ENCODE measurements at places on chromosomes 12 and 14.
A peak's percentile ranks its signal among the peaks of the same experiment; 100 is the strongest.

GRCh38 chr12:65784289-65785015 lies 39.8 kb upstream of the HMGA2 start:
- no peak for DNase-seq

- peak; percentile 47 for DNase-seq
Measured at GRCh38 chr14:50619569-50620141, 48.5 kb downstream of the SAV1 start.

DNA sequence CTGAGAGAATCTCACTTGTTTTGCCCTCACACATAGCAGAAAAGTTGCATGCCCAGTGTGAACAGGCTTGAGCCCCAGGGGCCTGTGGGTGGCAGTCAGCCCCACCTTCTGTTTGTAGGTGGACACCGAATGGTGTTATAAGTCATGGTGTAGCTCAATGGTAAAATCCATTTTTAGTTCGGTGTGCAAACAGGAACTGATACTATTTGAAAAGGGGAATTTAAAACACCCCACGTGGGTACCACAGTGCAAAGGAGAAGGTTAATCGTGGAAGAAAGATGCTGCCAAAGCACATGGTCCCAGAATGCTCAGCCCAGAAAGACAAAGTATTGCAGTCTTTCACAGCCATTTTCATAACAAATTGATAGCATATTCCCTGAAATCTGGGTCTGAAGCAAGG lies 71.8 kb upstream of the GZMB start:
- no peak for DNase-seq

- DNase-seq = no peak
Measured at GRCh38 chr14:91968280-91968679, 20.8 kb upstream of the FBLN5 start.

DNA sequence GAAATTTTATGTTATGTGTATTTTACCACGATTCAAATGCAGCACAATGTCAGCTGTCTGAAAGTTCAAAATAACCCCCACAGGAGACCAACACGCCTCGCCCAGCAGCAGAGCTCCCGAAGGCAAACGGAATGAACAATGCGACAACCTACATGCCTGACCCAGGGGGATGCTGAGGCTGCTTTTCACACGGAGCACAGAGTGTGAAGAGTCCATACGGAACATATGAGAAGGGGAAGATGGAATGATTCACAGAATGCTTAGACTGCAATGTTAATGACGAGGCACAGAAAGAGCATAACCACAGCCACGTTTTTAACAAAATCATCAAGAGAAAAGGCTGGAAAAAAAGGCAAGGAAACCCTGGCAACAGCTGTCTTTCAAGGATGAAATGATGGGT lies 22.6 kb downstream of the ZFYVE21 start:
- no peak for DNase-seq

DNA sequence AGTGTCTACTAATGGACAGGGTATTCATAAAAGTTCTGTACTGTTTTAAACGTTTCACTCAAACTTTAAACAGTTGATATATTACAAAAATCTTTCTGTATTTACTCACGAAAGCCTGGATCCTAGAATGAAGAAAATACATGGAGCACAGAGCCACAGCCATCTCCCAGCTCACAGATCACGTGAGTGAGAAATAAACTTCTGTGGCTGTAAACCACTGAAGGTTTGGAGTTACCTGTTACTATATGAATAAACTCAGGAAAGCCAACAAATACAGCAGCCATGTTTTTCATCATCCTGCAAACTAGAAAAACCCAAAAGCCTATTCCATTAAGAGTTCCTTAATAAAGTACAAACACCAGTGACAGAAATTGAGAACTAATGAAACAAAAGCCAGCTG lies 867 bp upstream of the TDG start:
- no peak for DNase-seq

GRCh38 chr14:80017795-80018194 lies 193.5 kb downstream of the DIO2 start:
- DNase-seq = no peak

DNA sequence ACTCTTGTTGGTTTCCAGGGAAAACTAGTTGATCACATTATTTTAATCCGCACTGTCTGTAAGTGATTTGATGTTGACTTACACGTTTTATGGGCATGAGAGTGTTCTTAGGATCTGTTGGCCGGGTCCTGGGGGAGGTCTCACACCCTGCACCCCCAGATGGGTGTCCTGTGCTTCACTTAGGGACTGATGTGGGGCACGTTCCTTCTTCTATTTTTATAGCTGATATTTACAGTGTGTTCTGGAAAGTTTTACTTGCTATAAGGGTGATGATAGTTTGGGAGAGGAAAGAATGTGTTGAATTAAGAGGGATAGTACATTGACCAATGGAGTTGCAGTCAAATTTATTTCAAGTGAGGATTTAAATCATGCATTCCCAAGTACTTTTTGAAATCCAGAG lies 96.5 kb upstream of the DYNC1H1 start:
- DNase-seq = no peak

DNA sequence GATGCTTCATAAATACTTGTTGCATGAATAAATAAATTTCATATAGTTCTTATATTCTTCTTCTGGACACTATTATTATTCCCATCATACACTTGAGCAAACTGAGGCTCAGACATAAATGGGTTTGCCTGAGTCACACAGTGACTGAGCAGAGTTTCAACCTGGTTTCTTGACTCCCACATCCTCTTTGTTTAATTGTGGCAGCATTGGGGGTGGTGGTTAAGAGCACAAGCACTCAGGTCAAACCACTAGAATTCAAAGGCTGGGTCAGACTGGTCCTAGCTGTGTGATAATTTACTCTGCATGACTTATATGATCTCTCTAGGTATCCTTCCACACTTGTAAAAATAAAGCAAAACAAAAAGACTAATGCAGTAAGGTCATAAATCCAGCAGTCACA lies 274.9 kb upstream of the SRRM4 start:
- no peak for DNase-seq

DNA sequence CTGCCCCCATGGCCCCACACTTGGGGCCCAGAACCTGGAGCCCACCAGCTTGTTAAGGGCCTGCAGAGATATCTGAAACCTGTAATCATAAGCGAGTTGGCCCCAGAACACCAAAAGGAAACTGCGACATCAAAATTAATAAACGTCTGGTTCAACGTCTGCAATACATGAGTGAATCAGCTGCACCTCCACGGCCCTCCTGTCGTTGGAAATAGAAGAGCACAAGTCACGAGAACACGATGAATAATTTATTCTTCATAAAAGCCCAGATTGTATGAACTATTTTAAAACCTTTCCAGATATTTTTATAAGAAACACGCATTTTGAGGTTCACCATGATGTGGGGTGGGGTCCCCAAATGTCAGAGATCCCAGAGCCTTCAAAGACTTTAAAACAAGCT lies 9.7 kb upstream of the CMKLR1 start:
- DNase-seq = no peak

DNA sequence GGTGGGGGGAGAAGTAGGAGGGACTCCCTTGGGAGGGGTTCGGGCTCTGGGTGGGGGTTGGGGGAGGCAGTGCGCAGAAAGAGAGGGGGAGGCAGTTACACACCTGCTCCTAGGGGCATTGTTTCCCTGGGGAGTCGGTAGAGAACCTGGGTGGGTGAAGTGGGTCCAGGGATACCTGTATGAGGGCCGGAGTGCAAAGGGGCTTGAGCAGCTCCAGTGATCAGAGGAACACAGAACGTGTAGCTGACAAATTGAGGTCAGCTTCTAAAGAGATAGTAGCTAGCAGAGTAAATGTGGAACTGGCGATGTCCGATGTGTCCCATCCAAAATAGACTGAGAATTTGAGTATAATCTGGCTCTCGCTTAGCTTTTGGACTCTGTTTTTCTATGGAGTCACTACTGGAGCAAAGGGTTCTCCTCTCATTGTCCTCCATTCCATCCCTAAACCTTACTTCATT lies 502 bp downstream of the SMARCD1 start:
- no peak for DNase-seq

GRCh38 chr14:96178461-96179321 lies 25.9 kb upstream of the BDKRB2 start:
- DNase-seq = no peak

DNA sequence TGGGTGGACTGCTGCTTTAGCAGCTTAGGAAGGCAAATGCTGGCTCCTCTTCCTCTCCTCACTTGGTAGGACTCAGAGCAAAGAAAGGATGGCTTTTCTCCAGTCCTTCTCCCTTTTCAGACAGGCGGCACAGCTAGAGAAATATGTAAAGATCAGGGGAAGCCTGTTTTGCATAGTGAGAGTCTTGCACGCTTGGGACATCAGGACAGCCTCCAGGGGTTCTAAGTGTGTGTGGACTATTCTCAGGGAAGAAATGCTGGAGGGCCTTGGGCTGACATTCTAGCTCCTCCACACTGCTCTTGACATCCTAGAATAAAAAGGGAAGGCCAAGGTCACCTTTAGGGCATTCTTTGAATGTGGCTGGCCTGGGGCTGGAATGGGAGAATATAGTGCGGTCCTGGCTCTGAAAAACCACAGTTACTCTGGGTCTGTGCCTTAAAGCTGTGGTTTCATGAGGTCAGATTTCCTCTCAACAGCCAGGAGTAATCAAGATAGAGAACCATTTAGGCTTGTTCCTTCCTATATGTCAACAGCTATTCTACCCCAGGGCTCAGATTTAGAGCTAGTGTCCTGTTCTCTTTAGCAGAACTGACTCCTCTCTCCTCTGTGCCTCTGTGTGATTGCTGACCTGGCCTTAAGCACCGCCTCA lies 24.3 kb downstream of the CMA1 start:
- peak; percentile 2 for DNase-seq

DNA sequence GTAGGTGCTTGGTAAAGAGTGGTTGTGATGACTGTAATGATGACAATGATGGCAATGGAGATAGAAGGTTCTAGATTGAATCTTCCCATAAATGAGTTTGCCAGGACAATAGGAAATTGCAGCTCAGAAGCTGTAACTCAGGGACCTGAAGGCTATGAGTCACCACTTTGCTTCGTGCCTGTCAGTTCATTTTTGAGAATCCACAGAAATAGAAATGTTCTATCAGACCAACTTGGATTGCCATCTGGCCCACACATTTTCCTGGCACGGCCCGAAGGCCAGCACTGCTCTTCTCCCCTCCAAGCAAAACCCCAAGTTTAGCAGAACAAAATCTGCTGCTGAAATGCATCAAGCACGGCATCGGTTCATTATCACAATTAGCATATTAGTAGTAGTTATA lies 1127.0 kb downstream of the BCL11B start:
- no peak for DNase-seq

- DNase-seq = no peak
Measured at GRCh38 chr14:81070511-81070910, 115.1 kb downstream of the TSHR start.

- DNase-seq = no peak
Measured at GRCh38 chr12:111806304-111806703, 35.7 kb upstream of the MAPKAPK5 start.

DNA sequence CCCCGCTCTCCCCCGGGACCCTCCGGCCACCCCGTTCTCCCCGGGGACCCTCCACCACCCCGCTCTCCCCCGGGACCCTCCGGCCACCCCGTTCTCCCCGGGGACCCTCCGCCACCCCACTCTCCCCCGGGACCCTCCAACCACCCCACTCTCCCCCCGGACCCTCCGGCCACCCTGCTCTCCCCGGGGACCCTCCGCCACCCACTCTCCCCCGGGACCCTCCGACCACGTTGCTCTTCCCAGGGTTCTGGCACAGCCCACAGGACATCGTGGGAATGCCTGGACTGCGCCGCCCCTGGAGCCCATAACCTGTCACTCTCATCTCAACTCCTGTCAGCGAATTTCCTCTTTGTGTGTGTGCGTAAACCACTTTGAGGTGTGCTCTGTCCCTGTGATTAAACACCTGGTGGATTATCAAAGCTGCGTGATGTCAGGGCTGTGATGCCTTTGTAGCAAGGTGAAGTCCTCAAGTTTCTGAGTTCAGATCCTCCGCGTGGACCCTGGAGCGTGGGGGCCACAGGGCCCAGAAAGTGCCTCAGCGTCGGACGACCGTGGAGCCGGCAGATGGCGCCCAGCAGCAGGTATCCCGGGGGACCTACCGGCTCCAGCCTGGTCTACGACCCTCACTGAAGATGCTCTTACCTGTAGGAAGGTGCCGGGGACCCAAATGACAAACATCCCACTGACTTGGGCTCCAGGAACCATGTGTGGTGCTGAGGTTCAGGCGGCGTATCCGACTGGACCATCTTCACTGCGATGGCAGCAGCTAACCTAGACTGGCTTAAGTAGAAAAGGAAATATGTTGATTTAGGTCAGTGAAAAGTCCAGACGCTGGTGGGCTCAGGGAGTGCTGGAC lies 63.2 kb upstream of the GALNT9 start:
- DNase-seq = no peak

- DNase-seq = no peak
Measured at GRCh38 chr12:19778797-19779196, 339.5 kb downstream of the AEBP2 start.

- DNase-seq = no peak
Measured at GRCh38 chr14:55188686-55189295, 2.6 kb downstream of the DLGAP5 start.

- DNase-seq = no peak
Measured at GRCh38 chr12:23827353-23827752, 122.1 kb downstream of the SOX5 start.

DNA sequence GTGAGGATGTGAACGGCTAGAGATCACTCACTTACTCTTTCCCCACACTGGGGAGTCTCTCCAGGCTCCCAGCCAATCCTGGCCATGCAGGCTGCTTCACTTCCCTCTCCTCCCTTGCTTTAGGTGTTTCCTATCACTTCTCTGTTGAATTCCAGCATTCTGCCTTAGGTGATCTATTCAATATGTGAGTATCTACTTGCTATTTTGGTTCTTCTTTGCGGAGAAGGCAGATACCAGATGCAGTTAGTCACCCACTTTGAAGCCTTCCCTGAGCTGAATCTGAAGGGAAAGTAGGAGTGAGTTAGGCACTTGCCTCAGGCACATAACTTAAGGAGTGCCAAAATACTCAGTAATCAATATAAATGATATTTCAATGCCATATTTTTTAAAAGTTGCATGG lies 36.0 kb upstream of the FAR2 start:
- peak; percentile 43 for DNase-seq

DNA sequence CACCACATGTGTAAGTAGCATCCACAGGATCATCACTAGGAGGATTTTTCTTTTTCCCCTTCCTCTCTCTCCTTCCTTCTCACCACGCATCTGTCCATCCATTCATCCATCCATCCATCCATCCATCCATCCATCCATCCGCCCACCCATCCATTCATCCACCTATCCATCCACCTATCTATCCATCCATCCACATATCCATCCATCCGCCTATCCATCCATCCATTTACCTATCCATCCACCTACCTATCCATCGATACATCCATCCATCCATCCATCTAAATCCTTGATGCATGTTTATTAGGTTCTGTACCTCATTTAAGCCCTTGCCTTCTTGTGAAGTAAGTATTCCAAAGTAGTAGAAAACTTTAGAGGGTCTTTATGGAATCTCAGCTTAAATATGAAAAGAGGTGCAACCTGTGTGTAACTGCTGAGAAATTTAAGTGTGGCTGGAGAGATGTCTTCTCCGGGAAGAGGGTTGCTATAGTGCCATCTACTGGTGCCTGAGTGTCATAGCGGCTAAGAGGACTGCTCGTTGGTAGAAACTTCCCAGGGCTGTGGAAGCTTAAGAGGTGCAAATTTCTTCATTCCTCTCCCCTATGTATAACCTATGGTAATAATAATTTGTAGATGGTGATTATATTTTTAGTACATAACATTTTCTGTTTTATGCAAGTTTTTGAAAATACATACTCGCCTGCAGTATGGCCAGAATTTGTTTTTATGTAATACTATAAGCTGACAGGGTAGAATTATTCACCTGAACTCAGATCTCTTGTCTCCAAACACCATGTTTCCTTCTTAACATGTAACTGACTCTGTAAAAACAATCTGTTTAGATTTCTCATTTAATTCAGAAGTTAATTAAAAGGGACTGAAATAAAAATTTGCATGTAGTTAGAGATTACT lies 46.0 kb downstream of the MYO1H start:
- peak; percentile 58 for DNase-seq

- peak; percentile 79 for DNase-seq
Measured at GRCh38 chr12:113473942-113474341, 2.3 kb upstream of the LHX5 start.
